ENCODE measurements at places on chromosomes 16 and 17.

DNA sequence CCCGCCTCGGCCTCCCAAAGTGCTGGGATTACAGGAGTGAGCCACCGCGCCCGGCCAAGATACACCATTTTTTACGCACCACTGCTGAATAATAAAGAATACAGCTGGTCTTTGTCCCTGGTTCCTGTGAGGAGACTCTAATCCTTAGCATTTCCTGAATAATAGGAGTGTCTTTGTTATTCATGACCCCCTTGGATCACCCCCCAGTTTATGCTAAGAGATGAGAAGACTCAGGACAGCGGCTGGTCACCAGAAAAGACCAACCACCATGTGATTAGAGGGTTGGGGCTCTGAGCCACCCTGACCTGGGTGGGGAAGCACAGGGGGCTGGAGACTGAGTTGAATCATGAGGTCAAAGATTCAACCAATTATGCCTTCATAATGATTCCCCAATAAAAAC, 17.3 kb downstream of the PHLPP2 start:
- DNase-seq: no peak

- DNase-seq: no peak
These were observed 124.9 kb upstream of the CORO6 start for GRCh38 chr17:29747660-29748059.

- DNase-seq: no peak
These were observed 8.4 kb downstream of the FAAP100 start for GRCh38 chr17:81543756-81544155.

- DNase-seq: no peak
These were observed 4.8 kb downstream of the ARRB2 start for GRCh38 chr17:4715063-4715744.

DNA sequence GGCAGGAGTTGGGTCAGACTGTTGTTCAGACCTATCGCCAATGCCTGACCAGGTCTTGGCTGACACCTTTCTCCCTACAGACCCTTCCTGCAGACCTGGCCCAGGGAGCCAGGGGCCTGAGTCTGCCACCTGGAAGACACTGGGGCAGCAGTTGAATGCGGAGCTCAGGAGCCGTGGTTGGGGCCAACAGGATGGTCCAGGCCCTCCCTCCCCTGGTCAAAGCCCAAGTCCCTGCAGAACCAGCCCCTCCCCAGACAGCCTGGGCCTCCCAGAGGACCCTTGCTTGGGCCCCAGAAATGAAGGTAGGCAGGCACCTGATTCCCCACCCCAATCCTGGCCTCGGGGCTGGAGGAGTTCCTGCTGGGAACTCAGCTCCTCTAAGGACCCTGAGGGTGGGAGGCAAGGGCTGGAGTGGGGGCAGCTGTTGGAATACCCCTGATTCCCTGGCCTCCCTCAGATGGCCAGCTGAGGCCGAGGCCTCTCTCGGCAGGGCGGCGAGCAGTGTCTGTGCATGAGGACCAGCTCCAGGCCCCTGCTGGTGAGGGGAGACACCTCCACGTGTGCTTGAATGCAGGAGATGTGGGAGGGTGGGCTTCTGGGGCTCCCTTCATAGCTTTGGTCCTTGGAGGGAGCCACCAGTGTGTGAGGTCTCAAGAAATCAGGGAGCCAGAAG, 3.6 kb downstream of the ACD start:
- no peak for DNase-seq

DNA sequence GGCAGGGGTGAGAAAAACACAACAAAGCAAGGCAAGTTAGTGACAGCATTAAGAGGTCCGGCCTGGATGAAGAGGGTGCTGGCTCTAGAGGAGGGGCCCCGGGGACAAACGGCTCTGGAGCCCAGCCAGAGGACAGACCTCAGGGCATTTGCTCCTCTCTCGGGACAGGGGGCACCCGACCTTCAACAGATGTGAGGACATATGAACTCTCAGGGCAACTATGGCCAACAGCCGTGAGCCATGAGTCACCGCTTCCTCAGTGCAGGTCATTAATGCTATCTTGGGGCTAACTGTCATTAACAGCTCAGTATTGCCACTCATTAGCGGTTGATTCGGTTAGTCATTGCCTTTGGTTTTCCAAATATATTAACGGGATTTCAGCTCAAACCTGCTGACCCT, 9.7 kb upstream of the ARL5C start:
- DNase-seq: no peak

DNA sequence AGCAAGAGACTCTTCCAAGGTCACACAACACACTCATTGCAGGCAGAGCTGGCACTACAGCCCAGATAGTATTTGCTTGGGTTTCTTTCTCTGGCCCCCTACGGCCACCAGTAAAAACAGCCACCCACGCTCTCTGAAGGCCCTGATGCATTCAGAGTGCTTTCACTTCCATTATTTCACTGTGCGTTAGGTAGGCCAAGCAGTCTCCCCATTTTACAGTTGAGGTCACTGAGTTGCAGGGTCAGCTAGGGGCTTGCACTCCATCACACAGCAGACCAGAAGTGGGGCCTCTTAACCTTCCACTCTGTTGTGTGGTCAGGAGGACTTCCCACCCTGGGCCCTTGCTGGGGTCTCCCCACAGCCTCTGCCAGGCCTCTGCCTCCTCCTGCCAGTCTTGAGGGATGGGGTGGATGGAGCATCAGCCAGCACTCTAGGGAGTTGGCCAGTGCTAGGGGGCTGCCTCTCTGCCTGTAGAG, 2.5 kb downstream of the TBX21 start:
- no peak for DNase-seq

GRCh38 chr16:83143788-83144187, 517.0 kb downstream of the CDH13 start:
- no peak for DNase-seq

GRCh38 chr16:67291461-67291860, 12.1 kb downstream of the PLEKHG4 start:
- no peak for DNase-seq

- no peak for DNase-seq
These were observed 133.5 kb downstream of the BRIP1 start for GRCh38 chr17:61729690-61730268.

DNA sequence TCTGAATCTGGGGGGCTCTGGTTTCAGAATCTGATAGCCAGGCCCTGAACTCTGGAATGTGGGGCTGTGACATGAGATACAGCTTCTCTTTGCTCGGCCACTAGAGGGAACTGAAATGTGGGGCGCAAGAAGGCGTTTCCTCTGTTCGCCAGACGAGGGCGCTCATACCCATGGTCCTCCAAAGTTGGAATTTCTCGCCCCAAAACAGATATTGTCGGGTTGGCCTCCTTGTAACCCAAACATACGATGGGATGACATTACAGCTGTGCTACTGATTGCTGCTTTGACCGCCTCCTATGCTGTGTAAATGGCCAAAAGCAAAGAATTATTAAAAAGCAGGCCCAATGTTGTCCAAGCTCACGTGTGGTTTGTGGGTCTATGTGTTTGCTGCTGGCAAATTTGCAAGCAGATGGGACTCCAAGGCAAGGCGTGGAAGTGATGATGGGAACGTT, 13.1 kb upstream of the MSI2 start:
- peak; percentile 25 for DNase-seq

GRCh38 chr17:32523017-32523680, 36.4 kb downstream of the CDK5R1 start:
- no peak for DNase-seq

DNA sequence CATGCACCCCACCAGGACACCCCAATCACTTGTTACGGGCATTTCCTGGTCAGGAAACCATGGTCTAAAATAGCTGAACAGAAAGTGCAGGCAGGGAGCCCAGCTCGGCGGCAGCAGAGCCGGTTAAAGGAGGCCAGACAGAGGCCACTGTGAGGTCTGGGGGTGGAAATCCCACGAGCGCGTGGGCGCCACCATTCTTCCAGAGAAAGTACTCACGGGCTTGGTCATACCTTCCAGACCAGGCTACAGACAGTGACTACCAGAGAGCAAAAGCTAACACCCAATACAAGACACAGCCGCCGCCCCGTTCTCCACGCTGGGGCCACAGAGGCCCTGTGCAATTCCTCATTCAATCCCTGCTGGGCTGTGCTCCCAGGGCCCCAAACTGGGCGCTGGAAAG, 11.9 kb downstream of the CEP131 start:
- no peak for DNase-seq

- no peak for DNase-seq
These were observed 525 bp downstream of the JPT1 start for GRCh38 chr17:75153780-75154194.

- DNase-seq: no peak
These were observed 16.6 kb downstream of the CACNA1H start for GRCh38 chr16:1169285-1170075.

DNA sequence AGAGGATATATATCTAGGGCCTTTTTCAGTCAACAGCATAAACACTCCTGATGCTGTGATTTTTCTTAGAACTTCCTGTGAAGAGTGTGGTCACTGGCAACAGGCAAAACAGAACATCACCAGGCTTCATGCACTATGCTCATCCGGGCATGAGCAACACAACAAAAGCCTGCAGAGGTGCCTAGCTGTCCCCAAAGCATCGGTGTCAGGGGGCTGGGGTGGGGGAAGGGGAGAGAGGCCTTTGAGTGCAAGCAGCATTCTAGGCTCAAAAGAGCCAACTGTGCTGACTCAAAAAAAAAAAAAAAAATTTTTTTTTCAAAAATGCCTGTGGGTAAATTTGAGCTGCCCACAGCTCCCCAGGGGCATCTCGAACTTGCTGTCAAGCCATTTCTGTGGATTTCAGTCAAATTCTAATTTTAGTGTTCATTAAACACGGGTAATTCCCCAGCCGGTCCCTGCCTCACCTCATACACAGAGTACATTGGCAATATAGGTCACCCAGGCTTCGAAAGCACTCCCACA, 194.6 kb upstream of the DYNLRB2 start:
- no peak for DNase-seq

DNA sequence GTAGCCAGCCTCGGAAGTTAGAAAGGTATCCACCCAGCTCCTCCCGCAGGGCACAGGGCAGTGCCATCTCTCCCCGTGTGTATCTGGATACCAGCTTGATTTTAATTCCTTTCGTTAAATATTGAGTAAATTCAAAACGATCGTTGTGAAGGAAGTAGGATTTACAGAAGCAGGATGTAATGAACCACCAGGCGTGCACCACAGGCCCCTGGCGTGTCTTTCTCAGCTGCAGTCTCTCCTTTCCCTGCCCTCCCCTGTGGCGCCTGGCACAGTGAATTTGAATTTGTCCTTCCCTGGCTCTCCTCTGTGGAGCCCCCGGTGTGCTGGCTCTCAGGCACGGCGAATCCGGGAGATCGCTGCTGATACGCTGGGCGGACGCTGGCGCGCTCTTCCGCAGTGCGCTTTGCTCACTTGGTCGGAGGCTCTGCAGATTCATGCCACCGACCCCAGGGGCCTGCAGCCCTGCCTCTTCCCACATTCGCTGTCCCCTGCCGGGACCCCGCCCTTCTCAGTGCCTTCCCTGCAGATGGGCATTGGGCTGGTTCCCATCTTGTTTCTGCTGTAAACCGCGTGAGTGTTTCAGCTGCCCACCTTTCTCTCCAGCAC, 164.6 kb downstream of the RPTOR start:
- no peak for DNase-seq

DNA sequence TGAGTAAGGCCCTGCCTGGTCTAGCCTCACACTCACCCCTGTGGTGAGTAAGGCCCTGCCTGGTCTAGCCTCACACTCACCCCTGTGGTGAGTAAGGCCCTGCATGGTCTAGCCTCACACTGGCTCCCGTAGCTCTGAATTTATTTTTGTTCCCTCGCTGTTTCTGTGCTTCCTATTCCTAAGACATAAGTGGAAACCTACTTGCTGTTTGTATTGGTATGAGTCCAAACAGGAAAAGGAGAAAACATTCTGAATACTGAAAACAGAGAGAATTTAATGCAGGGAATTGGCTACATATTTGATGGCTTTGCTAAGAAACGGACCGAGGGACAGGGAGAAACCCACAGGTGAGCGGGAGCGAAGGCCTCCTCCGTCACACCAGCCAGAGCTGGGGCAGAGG, 267.8 kb downstream of the FOXL1 start:
- no peak for DNase-seq

DNA sequence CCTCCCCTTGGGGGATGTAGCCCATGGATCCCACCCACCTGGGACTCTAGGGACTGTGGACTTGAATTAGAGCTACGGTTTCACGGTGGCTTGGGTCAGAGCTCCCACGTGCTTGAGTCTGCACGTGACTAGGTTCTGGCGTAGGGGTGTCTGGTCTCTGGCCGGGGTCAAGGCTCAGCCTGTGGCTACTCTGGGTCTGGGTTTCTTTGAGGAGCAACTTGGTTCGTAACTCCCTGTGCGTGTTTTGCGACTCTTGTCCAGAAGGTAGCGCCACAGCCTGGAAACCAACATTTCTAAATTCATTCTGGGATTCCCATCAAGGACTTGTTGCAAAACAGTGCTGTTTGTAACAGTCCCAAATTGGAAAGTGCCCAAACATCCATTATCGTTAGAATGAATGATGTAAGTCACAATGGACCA, 470 bp upstream of the GGT6 start:
- DNase-seq: no peak

- DNase-seq: no peak
These were observed 255.5 kb downstream of the CDH13 start for GRCh38 chr16:82882226-82882625.

- DNase-seq: no peak
These were observed 26.7 kb downstream of the CYB5B start for GRCh38 chr16:69451166-69451565.

- peak; percentile 64 for DNase-seq
These were observed 88.0 kb upstream of the RPRML start for GRCh38 chr17:47066841-47067682.

- no peak for DNase-seq
These were observed 18.1 kb upstream of the RAB11FIP4 start for GRCh38 chr17:31373150-31374093.

DNA sequence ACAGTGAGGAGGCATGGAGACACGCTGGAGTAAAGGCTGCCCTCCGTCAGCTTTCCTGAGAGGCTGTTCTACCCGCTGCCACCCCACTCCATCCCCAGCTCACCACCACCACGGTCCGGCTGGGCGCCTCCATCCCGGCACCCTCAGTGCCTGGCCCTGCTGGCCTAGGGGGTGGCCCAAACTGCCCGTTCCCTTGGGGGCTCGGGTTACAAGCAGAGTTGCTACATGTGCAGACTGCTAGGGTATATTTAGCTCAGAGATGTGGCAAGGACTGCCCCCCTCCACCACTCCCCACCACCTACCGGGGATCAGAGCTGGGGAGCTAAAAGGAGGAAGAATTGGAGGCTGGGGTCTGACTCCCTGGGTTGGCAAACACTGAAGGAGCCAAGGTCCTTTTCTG, 4.1 kb downstream of the CACNB1 start:
- no peak for DNase-seq

GRCh38 chr16:59733321-59733720, 999.2 kb upstream of the GOT2 start:
- DNase-seq: no peak

GRCh38 chr16:3909791-3910583, 29.5 kb upstream of the CREBBP start:
- DNase-seq: no peak

Measured in nucleus accumbens (tissue), 56 donors.